ENCODE measurements at places on chromosomes 6 and 20.

DNA sequence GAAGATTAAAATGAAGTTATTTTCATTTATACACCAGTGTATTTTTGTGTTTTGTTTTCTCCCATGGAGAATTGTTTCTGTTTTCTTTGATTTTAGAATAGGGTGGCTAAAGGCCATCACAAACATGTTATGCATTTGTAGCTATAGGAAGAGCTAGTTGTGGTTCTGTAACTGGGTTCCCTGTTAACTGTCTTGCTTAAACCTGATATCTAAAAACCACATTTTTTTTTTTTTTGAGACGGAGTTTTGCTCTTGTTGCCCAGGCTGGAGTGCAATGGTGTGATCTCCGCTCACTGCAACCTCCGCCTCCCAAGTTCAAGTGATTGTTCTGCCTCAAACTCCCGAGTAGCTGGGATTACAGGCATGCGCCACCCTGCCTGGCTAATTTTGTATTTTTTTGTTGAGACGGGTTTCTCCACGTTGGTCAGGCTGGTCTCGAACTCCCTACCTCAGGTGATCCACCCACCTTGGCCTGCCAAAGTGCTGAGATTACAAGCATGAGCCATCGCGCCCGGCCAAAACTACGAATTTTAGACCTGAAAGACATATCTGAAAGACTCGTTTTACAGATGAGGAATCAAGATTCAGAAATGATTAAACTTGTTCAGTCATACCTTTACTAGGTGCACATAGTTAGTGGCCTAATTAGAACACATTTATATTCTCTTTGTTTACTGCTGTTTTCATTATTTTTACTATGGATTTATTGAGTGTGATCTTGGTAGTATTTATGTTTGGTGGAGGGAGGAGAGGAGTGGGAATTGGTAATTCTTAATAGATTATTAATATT lies 18.0 kb downstream of the SCAF8 start:
- DNase-seq, result no peak

DNA sequence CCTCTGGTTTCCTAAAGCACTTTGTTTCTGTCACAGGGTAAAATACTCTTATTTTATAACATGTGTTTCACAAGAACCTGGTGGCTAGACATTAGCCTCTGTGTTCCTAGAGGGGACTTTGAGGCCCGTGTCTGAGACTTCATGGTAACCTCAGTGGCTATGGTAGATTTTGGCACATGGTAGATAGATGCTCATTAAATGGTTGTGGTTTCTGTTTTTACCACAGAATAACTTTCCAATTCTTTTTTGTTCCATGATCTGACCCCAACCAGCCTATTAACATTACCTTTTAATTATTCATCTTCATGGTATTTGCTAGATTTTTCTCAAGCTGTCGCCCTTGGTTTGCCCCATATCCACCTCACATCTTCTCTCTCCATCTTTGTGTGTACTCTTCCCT lies 34.3 kb downstream of the CCN2 start:
- DNase-seq, result no peak

GRCh38 chr6:24761851-24762250 lies 12.9 kb upstream of the GMNN start:
- DNase-seq, result no peak

- DNase-seq, result no peak
These were observed 6.1 kb downstream of the SLC32A1 start for GRCh38 chr20:38730167-38730988.

- no peak for DNase-seq
These were observed 6.4 kb upstream of the TXNDC5 start for GRCh38 chr6:7916959-7917358.

DNA sequence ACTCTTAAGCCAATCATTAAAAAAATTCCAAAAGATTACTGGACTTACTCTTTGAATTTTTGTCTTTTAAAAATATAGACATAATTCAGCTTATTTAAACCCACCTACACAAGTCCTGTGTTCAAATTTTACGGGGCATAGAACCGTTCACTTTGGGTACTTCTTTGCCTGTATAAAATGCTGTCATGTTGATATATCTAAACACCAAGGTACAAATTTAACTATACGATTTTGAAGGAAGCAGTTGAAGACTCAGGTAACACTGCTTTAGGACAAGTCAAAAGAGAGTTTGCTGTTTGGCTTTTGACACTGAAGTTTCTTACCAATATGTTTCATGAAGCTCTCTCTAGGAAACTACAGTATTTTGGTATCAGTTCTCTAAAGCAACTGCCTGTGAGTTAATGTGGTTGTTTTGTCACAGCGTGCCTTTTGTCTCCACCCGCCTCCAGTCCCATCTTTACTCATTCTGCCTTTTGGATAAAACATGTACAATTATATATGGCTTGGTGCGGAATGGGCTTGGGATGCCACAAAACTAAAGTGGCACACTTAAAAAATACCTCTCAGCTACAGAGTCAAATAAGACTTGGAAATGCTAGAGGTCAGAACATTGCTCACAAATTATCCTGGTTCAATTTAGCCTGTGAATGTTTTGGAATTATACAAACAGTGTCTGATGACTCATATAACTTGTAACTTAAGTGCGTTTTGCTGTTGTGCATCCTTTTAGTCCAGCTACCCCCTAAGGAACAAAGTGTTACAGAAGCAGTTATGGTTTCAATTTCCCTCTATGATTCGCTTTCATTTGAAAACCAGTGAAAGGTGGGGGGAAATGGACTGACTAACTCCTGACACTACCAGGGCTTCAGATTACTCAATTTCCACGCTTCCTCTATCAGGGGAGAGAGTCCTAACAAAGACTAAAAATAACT lies 38.7 kb downstream of the RGS17 start:
- no peak for DNase-seq

- DNase-seq, result no peak
These were observed 415.5 kb upstream of the MAN1A1 start for GRCh38 chr6:119764927-119765681.

GRCh38 chr6:41504466-41505121 lies 41.6 kb upstream of the FOXP4 start:
- DNase-seq, result no peak

DNA sequence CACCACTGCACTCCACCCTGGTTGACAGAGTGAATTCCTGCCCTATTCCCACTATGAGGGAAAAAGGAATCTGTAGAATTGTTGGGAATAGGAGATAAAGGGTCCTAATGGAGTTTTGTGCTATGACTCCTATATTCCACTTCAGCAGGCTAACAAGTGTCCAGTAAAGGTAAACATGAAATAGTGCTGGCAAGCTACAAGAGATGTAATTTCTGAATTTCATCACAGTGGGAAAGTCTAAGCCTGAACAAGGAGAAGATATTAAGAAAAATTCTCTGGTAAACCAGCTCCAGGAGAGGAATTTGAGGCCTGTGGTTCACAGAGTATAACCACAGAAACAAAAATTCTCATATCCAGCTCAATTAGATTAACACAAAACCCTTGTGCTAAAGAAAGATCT lies 10.3 kb upstream of the C6orf58 start:
- no peak for DNase-seq

- DNase-seq, result peak; percentile 92
These were observed 61.5 kb downstream of the GPX5 start for GRCh38 chr6:28586962-28587745.

- no peak for DNase-seq
These were observed 17.2 kb upstream of the DEK start for GRCh38 chr6:18281564-18281963.

GRCh38 chr6:84854811-84855400 lies 90.5 kb upstream of the TBX18 start:
- peak; percentile 70 for DNase-seq

DNA sequence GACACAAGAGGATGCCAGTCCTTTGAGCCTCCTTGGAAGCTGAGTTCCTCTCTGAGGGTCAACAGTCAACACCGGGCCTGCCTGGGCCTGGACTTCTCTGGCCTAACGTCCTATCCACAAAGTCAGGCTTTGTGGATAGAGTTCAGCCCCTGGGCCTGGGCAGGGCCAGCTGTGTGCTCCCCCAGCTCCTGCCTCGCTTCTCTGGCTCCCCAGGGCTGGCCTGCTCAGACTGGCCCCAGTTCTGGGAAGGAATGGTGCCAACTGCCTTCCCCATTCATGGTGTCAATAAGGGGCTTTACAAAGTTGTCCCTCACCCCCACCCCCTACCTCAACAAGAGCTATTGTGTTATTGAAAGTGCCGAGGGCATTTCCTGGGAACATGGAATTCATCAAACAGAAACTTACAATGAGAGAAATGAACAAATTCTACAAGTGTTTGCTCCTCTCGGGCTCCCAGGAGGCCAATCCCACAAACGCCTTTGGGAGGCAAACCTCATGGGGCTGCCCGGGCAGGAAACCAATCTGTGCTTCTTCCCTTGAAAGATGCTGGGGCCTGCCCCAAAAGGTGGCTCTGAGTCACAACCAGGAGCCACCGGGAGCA lies 26.5 kb upstream of the PPP1R14C start:
- peak; percentile 41 for DNase-seq

DNA sequence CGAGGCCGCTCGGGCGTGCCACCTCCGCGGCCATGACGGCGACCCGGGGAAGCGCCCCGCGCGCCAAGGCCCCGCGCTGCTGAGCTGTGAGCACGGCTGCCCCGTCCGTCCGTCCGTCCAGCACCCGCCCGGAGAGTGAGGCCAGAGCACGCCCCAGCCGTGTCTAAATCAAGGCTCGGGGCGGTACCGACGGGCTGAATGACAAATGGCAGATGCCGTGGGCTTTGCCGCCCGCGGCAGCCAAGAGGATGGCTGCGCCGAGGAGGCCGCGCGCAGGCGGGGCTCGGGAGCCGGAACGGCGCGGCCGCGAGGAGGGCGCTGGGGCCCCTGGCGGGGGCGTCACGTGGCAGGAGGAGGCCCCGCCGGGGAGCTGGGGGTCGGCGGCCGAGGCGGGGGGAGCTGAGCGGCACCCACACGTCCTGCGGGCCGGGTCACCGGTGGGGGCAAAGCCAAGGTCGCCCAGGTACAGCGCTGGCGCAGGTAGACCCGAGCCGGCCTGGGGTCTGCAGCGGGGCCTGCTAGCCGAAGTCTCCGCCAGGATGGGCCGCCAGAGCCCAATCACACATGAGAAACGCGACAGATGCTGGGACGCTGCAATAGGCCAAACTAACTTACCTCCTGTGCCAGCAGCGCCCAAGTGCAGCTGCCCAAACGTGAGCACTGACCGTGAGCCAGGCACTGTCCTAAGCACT lies at the start of gene PLAGL1:
TSS of gene PLAGL1 (minus strand) at position 140 of the 692 bp plus-strand sequence. CDS start 60,123 bp downstream, outside the sequence.
- DNase-seq, result peak; percentile 78

DNA sequence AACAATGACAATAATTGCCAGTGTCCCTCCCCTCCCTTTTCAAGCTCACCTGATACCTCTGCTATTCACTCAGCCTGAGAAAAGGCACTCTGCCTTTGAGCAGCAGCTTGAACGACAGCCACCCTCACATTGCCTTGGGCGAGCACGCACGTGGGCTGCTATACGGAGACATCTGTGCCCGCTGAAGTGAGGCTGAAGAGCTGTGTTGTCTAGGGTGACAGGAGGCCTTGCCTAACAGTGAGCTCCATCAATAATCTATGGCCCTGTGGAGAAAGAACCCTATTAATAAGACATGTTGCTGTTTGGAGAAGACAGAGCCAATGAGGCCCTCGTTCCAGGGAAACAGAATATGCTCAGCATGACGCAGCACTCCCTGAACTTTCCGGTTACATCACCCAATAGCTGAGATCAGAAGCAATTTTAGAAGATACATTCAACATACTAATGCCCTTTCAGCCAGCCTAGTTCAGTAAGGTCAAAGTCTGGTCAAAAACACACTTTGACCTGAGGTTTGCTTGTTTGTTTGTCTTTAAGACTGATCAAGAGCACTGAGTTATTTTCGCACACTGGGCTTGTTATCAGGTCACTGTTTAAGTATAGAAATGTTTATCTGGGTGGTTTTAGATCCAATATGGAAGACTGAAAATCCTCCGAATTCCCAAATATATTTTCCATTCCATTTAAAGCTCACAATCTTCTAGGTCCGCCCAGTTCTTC lies 30.6 kb downstream of the RBM24 start:
- no peak for DNase-seq

- no peak for DNase-seq
These were observed 3.1 kb upstream of the TAB2 start for GRCh38 chr6:149314325-149314905.

GRCh38 chr6:53983301-53983700 lies 127.9 kb upstream of the MLIP start:
- DNase-seq, result no peak

- no peak for DNase-seq
These were observed 53.8 kb upstream of the TSHZ2 start for GRCh38 chr20:52918311-52918710.

DNA sequence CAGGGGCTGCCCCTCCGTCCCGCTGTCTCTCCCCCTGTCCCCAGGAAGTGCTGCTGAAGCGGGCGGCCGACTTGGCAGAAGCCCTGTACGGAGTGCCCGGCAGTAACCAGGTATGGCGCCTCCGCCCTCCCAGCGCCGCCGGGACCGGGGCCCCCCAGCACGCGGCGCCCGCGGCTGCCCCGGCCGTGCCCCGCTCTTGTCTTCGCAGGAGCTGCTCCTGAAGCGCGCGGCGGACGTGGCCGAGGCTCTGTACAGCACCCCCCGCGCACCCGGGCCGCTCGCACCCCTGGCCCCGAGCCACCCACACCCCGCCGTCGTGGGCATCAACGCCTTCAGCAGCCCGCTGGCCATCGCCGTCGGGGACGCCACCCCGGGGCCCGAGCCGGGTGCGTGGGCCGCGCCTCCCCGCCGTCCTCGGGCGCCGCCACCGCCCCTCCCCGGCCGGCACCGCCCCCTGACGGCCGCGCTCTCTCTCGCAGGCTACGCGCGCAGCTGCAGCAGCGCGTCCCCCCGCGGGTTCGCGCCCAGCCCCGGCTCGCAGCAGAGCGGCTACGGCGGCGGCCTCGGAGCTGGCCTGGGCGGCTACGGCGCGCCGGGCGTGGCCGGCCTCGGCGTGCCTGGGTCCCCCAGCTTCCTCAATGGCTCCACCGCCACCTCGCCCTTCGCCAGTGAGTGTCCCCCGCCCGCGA lies 48.4 kb downstream of the CPXM1 start:
- DNase-seq, result peak; percentile 60

DNA sequence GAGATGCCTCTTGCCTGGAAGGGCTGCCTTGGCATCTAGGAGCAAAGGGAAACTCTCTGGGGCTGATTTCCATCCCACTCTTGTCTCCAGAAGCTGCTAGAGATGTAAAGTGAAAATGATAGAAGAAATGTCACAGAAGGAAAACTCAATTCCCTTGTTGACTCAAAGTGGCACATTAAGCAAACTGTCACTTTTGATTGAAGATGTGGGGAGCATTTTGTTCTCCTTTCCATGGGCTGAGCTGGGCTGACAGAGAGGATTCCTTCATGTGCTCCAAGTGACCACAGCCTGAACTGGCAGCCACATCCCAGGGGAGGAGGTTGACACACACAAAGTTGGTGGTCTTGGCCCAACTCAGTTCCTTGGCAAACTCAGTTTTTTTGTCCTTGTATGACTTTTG lies 9.8 kb downstream of the GPR31 start:
- no peak for DNase-seq

DNA sequence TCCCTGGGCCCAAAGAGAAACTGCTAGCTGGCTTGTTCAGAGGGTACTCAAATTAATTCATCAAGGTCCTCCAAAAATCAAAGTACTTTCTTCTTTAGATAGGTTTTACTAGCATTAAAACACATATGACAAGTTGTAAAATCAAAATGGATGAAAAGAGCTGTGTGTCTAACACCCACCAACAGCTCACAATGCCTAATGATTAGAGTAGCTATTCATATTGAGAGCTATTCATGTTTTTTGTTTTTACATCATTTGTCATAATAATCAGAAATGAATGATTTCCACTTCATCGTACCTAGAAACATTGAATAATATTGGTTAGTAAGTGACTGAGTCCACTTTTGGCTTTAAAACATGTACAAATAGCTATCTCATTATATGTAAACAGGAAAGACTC lies 289.9 kb upstream of the RUNX2 start:
- no peak for DNase-seq

Data from islet precursor cell (in vitro differentiated cells).